ENCODE measurements at places on chromosomes 11 and 22. TPM values are rescaled to one million over a fixed set of nuclear protein-coding genes. Genes with fewer than 3 reads are reported as not detected.

C11orf42 gene
- not detected for total RNA-seq

POU2F3 gene
- total RNA-seq = not detected

OR52N4 gene
- not detected for total RNA-seq

KCNQ1 gene
- total RNA-seq = 1.0 TPM

BAIAP2L2 gene
- 4.9 TPM for total RNA-seq

FGF19 gene
- 1.7 TPM for total RNA-seq

UCP2 gene
- total RNA-seq = 144 TPM

SLC2A11 gene
- 29.5 TPM for total RNA-seq

KLHL35 gene
- 51.4 TPM for total RNA-seq

CACNA1I gene
- total RNA-seq = not detected

NCF4 gene
- total RNA-seq = not detected

P2RY6 gene
- total RNA-seq = 48.4 TPM

EHF gene
- total RNA-seq = 0.21 TPM

PTPRCAP gene
- total RNA-seq = 0.27 TPM

DTX4 gene
- total RNA-seq = 85.6 TPM

MFRP gene
- not detected for total RNA-seq

SPDYC gene
- not detected for total RNA-seq

OR8D1 gene
- total RNA-seq = not detected

TCN1 gene
- not detected for total RNA-seq

OR4S2 gene
- not detected for total RNA-seq

MMP13 gene
- not detected for total RNA-seq

Measured in Caco-2 (cell line).